Kidney epithelial cell (primary cell): ENCODE measurements at places on chromosomes 4 and X.

- no peak for DNase-seq
Measured at GRCh38 chr4:157819693-157820464, 352.9 kb downstream of the GASK1B start.

GRCh38 chrX:13239272-13239671 is 80.6 kb downstream of the ATXN3L start:
- no peak for DNase-seq

DNA sequence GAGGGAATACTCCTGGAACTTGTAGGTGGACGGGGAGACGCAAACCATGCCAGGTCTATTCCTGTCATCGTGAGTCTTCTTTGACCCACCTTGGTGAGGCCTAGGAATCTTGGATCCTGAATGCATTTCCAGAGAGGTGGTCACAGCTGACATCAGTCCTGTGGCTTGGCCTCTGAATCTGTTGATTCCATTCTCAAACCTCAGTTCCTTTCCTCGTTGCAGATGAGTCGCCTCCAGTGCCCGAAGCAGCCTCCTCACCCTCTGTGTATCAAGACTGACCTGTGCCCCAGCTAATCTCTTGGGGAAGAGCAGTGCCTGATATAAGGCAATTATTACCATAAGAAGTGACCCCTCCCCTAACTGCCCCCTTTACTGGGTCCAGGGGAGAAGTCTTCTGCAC is 118.1 kb downstream of the SMIM20 start:
- no peak for DNase-seq

GRCh38 chr4:124415146-124415545 is 297.4 kb downstream of the ANKRD50 start:
- no peak for DNase-seq

GRCh38 chr4:24858026-24858425 is 54.8 kb downstream of the CCDC149 start:
- DNase-seq = no peak

GRCh38 chr4:188707036-188707435 is 567.8 kb downstream of the TRIML1 start:
- DNase-seq = no peak

- no peak for DNase-seq
Measured at GRCh38 chr4:78748381-78748780, 27.8 kb upstream of the BMP2K start.

GRCh38 chrX:114611018-114611619 is 27.2 kb downstream of the HTR2C start:
- no peak for DNase-seq

- DNase-seq = no peak
Measured at GRCh38 chrX:40224658-40225057, 126.9 kb upstream of the BCOR start.

GRCh38 chrX:38117485-38117884 is 103.2 kb downstream of the SRPX start:
- DNase-seq = no peak

GRCh38 chr4:153652051-153652784 is 31.9 kb upstream of the TLR2 start:
- no peak for DNase-seq
